ENCODE measurements at places on chromosomes 11 and 22.

DNA sequence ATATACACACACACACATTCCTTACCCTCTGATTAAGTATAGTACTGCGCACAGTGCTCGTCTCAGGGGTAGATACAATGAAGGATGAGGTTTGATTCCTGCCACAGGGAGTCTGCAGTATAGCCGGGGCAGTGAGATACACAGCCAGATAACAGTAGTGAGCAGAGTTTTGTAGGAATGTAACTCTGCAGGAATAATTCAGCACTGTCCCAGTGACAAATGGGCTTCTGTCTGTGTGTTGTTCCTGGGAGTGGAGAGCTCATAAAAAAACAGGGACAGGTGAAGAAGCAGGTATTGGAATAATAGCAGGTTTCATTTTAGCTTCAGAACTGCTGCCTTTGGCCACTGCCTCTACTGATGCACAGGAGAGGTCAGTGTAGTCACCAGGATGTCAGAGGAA is 85.3 kb upstream of the OR9Q1 start:
- DNase-seq = no peak

DNA sequence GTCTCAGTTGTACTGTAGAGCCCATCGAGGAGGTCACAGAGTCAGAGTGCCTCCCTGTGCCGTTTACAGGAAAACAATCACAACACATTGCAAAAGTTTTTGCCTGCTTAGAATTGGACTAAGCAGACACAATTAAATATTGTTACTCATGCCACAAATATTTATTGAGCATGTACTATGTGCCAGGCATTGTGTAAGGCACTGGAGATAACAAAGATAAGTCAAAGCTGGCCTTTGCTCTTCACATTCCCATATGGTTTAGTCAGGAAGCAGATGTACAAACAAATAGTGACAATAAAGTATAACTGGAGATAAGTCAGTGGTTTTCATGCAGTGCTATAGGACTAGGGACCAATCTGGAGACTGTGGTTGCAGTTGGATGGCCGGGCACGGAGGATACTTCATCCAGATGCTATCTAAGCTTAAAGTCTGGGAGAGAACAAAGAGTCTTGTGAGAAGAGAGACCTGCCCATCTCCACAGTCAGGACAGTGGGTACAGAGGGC is 550.7 kb downstream of the INSC start:
- no peak for DNase-seq

DNA sequence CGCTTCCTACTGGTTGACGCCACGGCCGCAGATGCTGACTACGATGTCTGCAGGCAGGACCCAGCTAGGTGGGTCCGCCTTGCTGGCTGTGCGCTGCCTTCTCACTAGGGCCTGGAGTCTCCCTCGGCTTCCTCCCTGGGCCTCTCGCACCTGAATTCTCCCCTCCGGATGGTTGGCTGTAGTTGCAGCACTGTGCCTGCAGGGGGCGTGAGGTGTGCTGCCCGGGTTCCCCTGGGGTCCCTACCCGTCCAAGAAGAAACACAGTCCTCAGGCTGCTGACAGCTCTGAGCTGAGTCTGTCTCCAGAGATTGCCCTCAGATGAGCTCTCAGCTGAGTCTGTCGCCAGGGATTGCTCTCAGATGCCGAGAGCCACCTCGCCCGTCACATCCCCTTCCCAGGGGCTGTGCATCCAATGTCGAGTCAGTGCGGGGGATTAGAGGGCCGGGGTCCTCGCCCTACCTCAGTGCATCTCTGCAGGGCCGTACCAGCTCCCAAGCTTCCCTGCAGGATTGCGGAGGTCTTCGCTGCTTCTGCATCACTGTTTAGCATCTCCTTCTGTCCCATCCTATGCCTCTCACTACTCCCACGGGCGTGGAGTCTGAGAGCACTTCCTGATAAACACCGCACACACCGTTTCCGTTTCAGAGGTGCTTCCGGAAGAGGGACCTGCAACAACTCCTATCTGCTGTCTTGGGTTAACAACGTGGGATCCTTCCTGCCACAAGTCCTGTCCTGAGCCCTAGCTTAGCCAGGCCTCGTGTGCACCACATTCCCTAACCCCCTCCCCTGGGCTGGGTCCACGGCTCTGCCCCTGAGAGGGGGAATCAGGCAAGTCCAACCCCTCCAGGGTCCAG is 196.9 kb downstream of the CSNK2A3 start:
- peak; percentile 86 for DNase-seq

DNA sequence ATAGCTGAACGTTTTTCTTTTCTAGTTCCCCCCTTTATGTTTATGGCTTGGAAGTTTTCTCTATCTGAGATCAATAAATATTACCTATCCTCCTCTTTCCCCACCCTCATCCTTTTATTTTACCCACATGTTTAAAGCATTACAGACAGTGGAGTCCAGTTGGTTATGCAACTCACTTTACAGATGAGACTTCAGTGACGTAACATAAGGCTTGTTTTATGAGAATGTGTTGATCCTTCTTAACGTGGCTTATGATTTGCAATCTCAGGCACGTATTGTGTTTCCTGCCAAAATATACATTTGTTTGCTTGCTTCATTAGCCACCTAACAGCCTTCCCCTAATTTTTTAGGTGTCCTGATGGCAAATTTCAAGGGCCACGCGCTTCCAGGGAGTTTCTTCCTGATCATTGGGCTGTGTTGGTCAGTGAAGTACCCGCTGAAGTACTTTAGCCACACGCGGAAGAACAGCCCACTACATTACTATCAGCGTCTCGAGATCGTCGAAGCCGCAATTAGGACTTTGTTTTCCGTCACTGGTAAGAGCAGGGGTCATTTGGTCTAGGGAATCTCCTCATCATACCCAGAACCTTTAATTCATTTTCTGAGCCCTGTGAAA is 36.6 kb downstream of the TMEM45B start:
- no peak for DNase-seq

DNA sequence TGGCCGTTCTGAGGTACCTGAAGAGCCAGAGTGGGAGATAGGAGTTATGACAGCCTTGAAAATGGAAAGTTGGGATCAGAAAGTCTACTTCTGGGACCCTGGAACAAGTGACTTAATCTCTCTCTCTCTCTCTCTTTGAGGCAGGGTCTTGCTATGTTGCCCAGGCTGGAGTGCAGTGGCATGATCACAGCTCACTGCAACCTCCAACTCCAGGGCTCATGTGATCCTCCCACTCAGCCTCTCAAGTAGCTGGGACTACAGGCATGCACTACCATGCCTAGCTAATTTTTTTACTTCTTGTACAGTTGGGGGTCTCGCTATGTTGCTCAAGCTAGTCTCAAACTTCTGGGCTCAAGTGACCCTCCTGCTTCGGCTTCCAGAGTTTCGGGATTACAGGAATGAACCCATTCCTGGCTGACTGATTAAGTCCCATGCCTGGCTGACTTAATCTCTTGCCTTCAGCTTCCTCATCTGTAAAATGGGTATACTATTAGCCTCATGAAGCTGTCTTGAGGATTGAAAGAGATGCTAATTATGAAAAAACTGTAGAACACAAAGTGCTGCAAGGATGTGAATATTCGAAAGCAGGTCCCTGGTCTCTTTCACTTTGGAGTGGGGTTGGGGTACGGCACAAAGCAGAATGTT is 87.7 kb downstream of the UBASH3B start:
- DNase-seq = no peak

- DNase-seq = no peak
These were observed 54.8 kb downstream of the CD44 start for GRCh38 chr11:35193767-35194166.

DNA sequence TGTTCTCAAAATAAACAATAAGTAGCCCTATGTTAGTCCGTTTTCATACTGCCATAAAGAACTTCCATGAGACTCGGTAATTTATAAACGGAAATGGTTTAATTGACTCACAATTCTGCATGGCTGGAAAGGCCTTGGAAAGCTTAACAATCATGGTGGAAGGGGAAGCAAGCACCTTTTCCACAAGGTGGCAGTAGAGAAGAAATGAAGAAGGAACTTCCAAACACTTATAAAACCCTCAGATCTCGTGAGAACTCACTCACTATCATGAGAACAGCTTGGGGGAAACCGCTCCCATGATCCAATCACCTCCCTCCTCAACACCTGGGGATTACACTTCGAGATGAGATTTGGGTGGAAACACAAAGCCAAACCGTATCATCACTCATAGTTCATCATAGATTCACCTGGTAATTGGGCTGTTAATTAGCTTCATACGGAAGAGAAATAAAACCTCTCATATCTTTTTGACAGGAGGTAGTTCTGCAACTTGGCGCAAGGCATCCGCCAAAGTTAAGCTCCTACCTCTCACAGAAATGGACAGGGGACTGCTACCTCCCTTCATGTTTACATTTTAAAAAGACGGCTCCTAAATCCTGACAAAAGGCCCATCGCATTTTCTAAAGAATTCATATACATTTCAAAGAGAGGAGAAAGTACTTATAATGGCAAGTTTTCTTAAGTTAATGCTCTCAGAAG is 49.0 kb downstream of the MUC15 start:
- peak; percentile 31 for DNase-seq

DNA sequence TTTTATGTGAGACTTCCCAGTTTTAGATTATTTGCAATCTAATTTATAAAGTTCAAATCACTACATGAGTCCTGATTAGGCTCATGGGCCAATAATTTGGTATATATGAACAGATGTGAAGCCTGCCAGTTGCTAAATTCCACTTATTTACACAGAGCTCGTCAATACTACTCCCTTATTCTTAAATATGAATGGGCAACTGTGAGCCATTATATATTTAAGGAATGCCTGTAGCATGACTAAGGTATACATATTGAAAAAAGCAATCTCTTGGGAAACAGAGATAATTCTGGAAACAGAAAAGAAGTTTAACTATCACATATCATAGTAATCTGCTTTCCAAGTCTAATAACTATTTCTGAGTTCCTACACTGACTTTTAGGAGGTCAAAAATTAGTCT is 27.0 kb downstream of the RBMXL2 start:
- DNase-seq = no peak

DNA sequence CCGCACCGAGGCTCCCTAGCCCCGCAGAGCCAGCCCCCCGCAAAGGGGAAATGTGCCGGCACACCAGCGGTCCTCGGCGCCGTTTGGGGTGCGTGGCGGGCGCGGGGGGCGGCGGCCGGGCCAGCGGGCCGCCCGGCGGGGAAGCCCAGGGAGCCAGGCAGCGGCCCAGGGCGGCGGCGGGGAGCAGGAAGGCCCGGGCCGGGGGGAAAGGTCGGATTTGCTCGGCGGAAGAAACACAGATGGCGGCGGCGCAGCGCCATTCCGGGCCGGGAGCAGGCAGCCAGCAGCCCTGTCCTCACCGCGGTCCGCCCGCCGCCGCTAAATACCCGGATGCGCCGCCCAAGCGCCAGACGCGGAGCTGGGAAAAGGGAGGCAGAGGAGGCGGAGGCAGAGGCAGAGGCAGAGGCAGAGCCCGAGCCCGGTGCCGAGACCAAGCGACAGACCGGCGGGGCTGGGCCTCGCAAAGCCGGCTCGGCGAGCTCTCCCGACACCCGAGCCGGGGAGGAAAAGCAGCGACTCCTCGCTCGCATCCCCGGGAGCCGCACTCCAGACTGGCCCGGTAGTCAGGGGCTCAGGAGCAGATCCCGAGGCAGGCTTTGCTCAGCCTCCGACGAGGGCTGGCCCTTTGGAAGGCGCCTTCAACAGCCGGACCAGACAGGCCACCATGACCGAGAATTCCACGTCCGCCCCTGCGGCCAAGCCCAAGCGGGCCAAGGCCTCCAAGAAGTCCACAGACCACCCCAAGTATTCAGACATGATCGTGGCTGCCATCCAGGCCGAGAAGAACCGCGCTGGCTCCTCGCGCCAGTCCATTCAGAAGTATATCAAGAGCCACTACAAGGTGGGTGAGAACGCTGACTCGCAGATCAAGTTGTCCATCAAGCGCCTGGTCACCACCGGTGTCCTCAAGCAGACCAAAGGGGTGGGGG is 2.6 kb upstream of the GCAT start:
- DNase-seq = peak; percentile 85

- DNase-seq = no peak
These were observed 673 bp upstream of the PANX2 start for GRCh38 chr22:50169774-50170341.

DNA sequence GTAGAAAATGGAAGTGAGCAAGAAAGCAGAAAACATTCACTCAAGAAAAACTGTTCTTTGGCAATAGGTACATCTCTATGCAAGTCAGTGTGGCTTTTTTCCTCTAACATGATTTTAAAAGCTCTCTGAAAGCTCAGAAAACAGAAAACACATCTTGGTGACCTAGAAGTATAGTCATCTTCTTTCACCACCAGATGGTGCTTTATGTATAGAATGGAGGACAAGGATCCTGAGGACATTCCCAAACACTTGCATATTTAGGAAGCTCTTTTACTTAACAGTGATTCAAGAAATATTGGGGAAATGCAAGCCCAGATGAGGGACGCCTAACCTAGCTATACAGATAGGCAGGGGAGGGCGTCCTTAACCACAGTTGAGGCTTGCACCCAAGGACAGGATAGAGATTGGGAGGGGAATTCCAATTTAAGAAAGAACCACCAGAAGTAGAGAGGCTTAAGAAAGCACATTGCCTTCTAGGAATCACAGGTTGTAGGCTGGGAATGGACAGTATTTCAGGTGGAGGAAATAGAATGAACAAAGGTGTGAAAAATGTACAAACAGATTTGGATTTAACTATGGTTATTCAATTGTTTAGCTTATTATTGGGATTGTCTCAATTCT is 13.8 kb upstream of the CCDC81 start:
- DNase-seq = no peak

- DNase-seq = no peak
These were observed 29.5 kb upstream of the DMC1 start for GRCh38 chr22:38599466-38599865.

DNA sequence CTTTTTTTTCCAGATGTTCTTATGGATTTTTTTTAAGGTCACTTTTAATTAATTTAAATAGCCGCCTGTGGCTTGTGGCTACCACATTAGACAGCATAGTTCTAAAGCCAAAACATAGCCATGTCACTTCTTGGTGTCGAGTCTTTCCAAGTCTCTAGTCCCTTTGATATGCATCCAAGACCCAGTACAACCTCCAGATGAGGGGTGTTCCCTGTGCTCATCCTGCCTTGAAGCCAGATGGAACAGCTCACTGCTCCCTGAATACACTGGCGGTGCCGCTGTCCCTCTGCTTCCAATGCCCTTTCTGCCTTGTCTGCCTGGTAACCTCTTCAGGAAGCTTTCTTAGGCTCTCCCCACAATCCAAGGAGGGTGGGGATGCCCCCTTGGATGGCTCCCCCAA is 338.0 kb downstream of the TENM4 start:
- no peak for DNase-seq

DNA sequence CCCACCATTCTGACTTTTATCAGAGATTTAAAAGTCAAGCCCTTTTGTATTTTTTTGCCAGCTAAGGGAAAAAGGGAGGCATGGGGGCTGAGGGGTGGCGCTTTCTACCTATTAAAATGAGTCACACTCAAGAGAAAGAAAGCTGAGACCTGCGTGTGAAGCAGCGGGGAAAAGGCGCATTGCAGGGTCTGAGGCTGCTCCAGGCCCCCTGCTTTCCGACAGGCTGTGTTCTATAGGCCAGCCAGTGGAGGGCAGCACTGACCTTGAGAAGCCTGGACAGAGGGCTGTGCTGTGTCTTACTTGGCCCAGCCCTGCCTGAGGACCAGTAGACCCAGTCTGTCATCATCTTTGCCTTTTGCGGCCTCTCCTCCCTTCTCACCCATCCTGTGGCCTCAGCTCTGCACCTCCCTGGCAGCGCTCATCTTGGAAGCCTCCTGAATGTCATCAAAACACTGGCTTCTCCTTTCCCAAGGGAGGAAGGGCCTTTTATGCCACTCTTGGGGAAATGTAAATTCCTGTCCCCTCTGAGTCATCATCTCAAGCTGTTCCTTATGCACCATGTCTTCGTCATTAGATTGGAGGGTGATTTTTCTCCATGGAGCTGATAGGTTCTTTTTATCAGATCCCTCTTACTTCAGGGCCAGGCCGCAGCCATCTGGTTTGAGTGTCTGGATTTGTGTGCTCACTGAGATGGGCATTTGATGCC is 12.6 kb upstream of the MAPK8IP1 start:
- DNase-seq = peak; percentile 87

All from WTC11 (cell line).